ENCODE measurements at places on chromosomes 5 and 9.

DNA sequence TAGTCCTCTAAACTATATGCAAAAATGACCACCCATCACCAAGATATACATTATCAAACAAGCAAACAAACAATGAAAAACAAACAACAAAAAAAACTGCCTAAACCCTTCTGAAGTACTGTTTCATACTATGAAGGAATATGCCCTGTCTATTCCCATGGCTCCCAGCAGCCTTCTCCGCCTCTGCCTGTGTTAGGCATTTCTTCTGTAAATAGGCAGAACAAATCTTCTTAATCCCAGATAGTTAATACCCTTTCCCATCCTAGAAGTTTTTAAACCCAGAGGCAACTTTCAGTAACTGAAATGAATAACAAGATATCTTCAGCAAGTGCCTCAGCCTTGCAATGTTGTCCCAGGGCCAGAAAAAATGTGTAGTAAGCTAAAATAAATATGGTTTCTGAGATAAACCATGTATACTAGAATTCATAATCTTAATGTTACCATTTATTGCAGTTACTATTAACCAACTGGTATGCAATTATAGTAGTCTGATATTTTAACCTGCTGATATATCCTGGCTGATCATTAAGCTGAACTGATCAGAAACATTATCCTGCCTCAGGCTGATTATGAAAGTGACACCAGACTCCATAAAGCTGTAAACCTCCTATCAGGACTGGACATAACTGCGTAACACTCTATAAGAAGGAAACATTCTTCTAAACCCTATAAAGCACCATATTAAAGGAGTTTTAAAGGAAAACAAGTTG lies 68.5 kb downstream of the ANKRD31 start:
- H3K36me3 ChIP-seq: no peaks in the 10 kb centered on the region
- no peak overlapping the region for H3K4me3 ChIP-seq
- H3K4me1 ChIP-seq: no peaks in the 10 kb centered on the region
- no peak overlapping the region for H3K27ac ChIP-seq
- DNase-seq: no peak

DNA sequence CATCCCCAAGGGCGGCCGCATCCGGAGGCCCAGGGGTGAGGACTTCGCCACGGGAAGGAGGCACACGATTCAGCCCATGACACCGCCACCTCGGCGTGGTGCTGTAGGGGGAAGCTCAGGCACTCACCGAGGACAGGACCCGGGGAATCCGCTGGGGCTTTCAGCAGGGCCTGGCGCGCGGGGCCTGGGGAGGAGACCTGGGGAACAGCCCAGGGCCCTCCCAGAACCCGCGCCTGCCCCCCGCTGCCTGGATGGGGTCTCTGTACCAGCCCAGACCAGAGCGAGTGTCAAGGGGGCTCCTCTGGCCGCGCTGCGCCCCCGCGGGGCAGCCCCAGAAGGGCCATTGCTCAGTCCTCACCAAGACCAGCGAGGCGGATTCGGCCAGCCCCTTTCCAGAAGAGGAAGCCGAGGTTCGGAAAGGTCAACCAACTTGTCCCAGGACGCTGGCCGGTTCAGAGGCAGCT lies 12.8 kb downstream of the COL23A1 start:
- no peak overlapping the region for H3K4me3 ChIP-seq
- H3K4me1 ChIP-seq: no peaks in the 10 kb centered on the region
- H3K27me3 ChIP-seq: peaks cover 70% of the 10 kb centered on the region
- H3K27ac ChIP-seq: no peak overlapping the region
- no peak for DNase-seq
- no peaks in the 10 kb centered on the region for H3K36me3 ChIP-seq

- H3K4me1 ChIP-seq: no peaks in the 10 kb centered on the region
- DNase-seq: no peak
- no peak overlapping the region for H3K4me3 ChIP-seq
- H3K27ac ChIP-seq: no peak overlapping the region
Observed at GRCh38 chr9:23677446-23677845, 148.6 kb downstream of the ELAVL2 start.

- no peaks in the 10 kb centered on the region for H3K36me3 ChIP-seq
- no peaks in the 10 kb centered on the region for H3K4me1 ChIP-seq
- DNase-seq: no peak
- H3K27me3 ChIP-seq: no peaks in the 10 kb centered on the region
- no peak overlapping the region for H3K27ac ChIP-seq
Observed at GRCh38 chr9:83199240-83199639, 136.3 kb upstream of the RASEF start.

GRCh38 chr5:171709930-171710329 lies 75.7 kb upstream of the SMIM23 start:
- H3K27me3 ChIP-seq: peaks cover 2% of the 10 kb centered on the region
- H3K4me3 ChIP-seq: no peak overlapping the region
- no peaks in the 10 kb centered on the region for H3K4me1 ChIP-seq
- no peaks in the 10 kb centered on the region for H3K36me3 ChIP-seq
- no peak for DNase-seq
